ENCODE measurements at places on chromosomes 4 and X. TPM values are rescaled to one million over a fixed set of nuclear protein-coding genes. Genes with fewer than 3 reads are reported as not detected.

CFI gene
- 112 TPM for polyA plus RNA-seq

BTC gene
- polyA plus RNA-seq: 0.75 TPM

SPP1 gene
- 20.8 TPM for polyA plus RNA-seq

BRS3 gene
- 0.21 TPM for polyA plus RNA-seq

FOXR2 gene
- not detected for polyA plus RNA-seq

PF4V1 gene
- polyA plus RNA-seq: not detected

MAGEC2 gene
- not detected for polyA plus RNA-seq

HSFX3 gene
- polyA plus RNA-seq: not detected

FAT1 gene
- 20.5 TPM for polyA plus RNA-seq

NXF2B gene
- not detected for polyA plus RNA-seq

AMTN gene
- polyA plus RNA-seq: not detected

AMMECR1 gene
- polyA plus RNA-seq: 12.3 TPM

FGF5 gene
- polyA plus RNA-seq: 0.06 TPM

KANTR gene
- 7.5 TPM for polyA plus RNA-seq

CLTRN gene
- 2.9 TPM for polyA plus RNA-seq

GRCh38 chr4:138341739-138342415 lies 99.7 kb upstream of the SLC7A11 start:
- DNase-seq: no peak

- no peak for DNase-seq
Observed at GRCh38 chr4:20443015-20443805, 191.5 kb downstream of the SLIT2 start.

- no peak for DNase-seq
Observed at GRCh38 chrX:71107762-71108360, 1.3 kb upstream of the CXorf65 start.

DNA sequence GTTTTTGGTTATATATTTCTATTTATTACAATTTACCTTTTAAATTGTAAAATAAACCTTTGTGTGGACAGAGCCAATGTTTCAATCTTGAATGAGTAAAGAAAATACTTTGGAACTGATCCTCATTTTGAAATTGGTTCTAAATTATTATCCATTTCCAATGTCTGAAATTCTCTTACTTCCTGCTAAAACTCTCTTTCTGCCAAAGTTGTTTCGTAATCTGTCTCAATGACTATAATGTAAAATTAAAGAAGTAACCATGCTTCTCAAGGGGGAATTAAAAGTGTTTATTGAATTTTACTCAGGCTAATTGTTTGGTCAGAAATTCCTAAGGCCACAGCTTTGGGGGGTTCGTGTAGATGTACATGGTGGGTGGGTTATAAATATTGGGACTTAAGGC lies 34.8 kb downstream of the YIPF6 start:
- DNase-seq: no peak

- no peak for DNase-seq
Observed at GRCh38 chr4:126583509-126583908, 1049.2 kb upstream of the INTU start.

GRCh38 chrX:35826503-35826902 lies 28.4 kb downstream of the MAGEB16 start:
- DNase-seq: no peak

DNA sequence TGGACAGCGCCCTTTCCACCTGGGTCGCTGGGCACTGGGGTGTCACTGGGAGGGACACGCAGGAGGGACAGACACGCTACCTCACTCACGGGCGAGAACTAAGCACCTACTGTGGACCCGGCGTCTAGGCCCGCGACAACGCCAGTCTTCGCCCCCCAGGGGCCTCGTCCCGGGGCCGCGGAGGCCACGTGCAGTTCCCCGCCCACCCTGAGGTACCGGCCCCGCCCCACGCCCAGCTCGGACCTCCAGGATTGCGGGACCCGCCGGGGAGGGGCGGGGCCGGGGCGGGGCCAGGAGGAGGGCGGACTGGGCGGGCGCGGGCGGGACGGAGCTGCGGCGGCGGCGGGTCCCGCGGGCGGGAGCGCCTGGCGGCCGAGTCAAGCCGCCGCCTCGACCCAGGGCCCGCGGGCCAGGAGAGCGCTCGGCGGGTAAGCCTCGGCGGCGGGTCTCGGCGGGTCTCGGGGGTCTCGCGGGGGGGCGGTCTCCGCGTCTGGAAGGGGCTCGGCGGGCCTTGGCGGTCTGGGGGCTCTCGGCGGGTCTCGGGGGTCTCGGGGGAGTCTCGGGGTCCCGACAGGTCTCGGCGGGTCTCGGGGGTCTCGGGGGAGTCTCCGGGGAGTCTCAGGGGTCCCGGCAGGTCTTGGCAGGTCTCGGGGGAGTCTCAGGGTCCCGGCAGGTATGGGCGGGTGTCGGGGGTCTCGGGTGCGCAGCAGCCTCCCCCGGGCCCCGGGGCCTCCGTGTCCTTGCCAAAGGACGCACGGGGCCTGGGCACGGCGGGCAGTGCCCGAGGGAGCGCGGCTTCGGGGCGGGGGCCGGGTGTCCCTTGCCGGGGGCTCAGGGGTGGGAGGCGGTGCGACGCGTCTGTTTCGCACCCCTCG lies at the start of gene SH3BP2:
Gene SH3BP2 (plus strand): TSS at position 375 of the 875 bp plus-strand sequence. CDS start 27,533 bp downstream, outside the sequence.
- peak; percentile 81 for DNase-seq

GRCh38 chrX:15496824-15497223 lies 3.7 kb upstream of the PIR start:
- DNase-seq: no peak

- DNase-seq: no peak
Observed at GRCh38 chr4:37646247-37646646, 39.9 kb downstream of the RELL1 start.

- no peak for DNase-seq
Observed at GRCh38 chrX:106484233-106484632, 127.5 kb upstream of the RADX start.

DNA sequence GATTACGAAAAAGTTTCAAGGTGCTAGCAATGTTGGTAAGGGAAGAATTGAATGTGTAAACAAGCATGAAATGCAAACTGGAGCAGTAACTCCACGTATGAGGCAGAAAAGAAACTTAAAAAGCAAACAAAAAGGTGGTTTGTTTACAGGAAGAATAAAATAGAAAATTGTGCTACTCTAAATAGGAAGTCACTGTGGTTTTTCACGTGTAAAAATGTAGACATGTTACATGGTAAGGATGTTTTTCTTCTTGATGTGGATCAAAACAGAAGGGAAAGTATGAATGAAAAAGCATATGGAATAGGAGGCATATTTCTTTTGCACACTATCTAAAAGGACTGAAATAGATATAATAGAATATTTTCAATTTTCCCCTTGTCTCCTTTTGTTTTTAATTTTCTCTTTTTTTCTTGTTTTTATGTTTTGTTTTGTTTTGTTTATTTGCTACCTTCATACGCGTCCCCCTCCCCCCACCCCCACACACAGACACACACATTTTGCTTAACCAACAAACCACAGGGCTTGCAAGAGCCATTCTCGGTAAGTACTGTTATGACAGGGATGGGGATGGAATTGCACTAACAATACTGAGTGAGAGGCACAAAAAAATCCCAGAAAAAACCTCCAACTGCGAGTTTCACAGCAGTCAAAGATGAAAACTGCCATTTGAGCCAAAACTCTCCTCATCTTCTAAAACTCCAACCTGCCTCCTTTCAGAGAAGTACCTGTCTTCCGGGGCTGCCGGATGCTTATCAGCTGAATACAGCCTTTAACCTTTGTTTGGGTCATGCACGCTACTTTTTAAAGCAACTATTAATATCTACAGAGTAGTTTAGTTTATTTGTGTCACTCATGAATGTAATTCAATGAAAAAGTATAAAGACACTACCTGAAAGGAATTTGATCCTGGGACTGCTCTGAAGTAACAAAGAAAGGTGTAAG lies 135.8 kb downstream of the IL15 start:
- DNase-seq: no peak

GRCh38 chr4:140152751-140153418 lies 1.1 kb downstream of the MAML3 start:
- DNase-seq: peak; percentile 75

DNA sequence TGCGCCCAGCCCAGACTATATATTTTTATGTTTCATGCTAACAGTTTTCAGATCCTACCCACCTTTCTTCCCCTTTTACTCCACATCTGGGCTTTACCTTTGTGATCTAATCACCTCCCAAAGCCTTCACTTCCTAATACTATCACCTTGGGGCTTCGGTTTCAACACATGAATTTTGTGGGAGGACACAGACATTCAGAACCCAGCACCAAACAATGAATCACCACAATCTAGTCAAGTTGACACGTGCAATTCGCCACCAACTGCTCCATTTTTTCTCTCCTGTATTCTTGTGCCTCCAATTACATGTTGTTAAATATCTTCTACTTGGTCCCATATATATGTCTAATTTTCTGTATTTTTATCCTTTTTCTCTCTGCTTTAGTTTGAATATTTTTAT lies 41.8 kb upstream of the STX18 start:
- DNase-seq: no peak

DNA sequence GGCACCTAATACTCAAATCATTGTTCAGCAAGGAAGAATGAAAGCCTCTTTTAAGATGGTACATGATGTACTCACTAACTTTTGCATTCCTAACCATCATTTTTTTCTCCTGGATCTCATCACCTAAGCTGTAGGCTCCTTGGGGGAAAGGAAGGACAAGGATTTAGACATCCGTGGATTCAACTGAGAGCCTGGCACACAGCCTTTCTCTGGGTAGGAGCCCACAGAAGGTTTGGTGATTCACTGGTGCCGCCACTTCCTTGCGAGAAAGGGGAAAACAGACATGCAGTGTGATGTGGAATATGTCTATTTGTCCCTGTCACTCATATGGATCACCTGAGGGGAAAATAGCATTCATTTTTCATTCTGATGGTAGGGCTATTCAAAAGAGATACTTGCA lies 147.3 kb downstream of the PCDH7 start:
- DNase-seq: peak; percentile 9

DNA sequence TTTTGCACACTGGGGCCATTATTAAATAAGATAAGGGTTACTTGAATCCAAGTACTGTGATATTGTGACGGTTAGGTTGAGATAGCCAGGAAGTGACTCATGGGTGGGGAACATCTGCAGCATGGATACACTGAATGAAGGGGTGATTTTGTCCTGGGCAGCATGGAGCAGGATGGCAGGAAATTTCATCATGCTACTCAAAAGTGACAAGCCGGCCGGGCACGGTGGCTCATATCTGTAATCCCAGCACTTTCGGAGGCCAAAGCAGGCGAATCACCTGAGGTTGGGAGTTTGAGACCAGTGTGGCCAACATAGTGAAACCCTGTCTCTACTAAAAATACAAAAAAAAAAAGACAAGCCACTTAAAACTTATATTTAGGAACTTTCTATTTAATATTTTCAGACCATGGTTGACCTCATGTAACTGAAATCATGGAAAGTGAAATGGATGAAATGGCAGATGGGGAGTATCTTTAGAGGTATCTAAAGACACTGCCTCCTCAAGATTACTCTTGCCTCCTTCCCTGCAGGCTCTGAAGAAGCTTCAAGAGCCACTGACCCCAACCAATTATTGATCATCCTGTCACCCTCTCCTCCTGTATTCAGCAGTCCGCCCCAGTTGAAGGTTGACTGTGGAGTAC lies 3.9 kb upstream of the TRIM60 start:
- no peak for DNase-seq

DNA sequence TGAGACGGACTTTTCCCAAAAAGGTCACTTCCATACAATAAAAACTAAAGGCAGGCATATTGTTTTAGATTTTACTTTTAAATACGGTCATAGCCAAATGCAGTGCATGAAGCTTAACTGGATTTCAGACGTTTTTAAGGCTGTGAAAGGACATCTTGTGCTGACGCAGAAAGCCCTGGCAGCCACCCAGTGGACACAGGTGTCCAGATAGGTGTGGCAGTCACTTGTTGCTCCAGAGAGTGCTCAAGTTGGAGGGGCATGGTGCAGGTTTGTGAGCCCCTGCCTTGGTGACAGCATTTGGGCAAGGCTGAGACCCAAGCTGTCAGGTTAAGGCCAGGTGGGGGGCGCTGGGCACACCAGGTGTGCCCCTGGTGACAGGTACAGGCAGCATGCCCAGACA lies 135.8 kb upstream of the TBL1X start:
- DNase-seq: no peak

DNA sequence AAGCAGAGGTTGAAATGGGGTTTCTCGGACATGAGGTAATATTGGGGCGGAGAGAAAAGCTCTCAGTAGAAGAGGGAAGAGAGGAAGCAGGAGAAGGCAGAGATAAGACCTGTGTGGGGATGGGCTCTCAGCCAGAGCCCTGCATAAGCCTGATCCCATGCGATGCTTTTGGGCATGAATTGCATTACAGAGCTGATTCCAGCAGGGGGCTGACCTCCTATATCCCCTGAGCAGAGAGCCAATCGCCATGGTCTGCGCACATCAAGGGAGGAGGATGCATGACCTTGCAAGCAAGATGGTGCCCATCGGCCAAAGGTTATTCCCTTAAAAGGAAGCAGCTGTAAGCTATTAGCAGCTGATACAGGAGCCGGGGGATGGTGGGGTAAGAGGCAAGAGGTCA lies 7.6 kb downstream of the ANOS1 start:
- DNase-seq: no peak

- DNase-seq: no peak
Observed at GRCh38 chr4:25442863-25443307, 65.8 kb downstream of the ANAPC4 start.

- no peak for DNase-seq
Observed at GRCh38 chr4:7620814-7621176, 186.1 kb upstream of the PSAPL1 start.

- DNase-seq: no peak
Observed at GRCh38 chrX:38664285-38664684, 102.9 kb downstream of the TSPAN7 start.

DNA sequence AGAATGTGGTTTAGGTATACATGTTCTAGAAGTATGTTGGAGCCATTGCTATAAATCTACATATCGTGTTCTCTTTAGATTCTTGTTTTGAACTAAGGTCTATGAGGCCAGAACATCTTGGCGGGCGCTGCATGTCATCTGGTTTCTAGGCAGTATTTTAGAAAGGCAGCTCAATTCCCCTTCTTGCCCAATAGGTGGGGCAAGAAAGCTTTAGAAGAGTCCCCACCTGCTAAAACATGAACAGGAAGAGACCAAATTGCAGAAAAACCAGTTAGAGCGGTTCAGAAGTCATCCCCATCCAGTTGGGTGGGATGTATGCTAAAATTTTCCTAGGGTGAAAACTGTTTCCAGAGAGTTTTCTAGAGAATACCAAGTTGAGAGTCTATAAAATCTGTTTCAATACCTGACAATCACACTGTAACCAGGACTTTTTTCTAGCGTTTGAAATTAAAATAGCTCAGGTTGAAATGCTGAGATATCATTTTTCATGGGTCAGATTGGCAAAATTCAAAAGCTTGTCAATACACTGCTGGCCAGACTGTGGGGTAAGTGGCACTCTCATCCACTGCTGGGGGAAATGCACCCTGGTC lies 17.5 kb upstream of the SH3KBP1 start:
- no peak for DNase-seq

DNA sequence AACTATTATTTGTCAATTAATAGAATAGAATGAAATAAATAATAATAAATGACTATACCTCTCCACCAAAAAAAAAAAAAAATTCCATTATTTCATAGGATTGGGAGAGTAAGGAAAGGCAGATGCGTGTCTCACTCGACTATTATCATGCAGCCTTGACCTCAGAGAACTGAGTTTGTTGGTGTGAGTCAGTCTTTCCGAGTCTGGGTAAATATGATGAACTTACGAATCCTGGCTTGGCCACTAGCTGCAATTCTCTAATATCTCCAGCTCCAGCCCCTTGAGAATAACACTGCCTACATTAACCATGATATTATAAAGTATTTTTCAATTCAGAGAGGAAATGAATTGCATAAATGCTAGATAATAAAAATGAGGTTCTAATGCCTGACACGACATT lies 46.6 kb upstream of the DHX15 start:
- no peak for DNase-seq

- no peak for DNase-seq
Observed at GRCh38 chr4:163679189-163679588, 184.7 kb downstream of the TMA16 start.

- peak; percentile 65 for DNase-seq
Observed at GRCh38 chrX:9885150-9885549, 82.0 kb upstream of the CLDN34 start.

Measured in ovary (tissue), 10 donors.